Osteoblast (primary cell): ENCODE measurements at places on chromosomes 3 and 15. TPM values are rescaled to one million over a fixed set of nuclear protein-coding genes. Genes with fewer than 3 reads are reported as not detected.

- no peak for DNase-seq
Observed at GRCh38 chr3:42735615-42736014, 33.0 kb upstream of the HHATL start.

CMTM8 gene
- 1.4 and 4.4 TPM in 2 replicates for total RNA-seq

EXD1 gene
- not detected in 2 replicates for total RNA-seq

- no peak for DNase-seq
Observed at GRCh38 chr3:70863049-70863448, 550.6 kb upstream of the MDFIC2 start.

DNA sequence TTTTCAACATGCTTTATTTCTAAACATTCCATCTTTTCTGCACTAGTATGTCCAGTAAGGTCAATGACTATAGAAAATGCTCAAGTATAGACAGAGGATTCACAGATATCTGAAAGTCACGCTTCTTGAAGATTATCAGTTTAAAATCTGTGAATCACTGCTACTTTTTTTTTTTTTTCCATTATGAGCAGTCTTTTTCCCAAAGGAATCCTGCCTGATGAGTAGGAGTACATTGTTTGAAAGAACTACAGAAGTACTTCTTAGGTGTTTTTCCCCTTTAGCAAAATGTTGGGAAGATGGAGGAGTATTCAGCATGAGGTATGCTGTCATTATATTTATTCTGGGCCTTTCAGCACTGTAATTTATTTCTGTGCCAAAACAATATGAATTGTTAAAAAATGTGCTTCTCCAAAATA lies 266.2 kb downstream of the NLGN1 start:
- DNase-seq, result no peak

- no peak for DNase-seq
Observed at GRCh38 chr3:32316319-32316718, 75.3 kb upstream of the CMTM7 start.

MEIS2 gene
- 14.7 and 17.7 TPM in 2 replicates for total RNA-seq

GRCh38 chr3:174072675-174073074 lies 675.1 kb downstream of the NLGN1 start:
- DNase-seq, result no peak

PLA2G4E gene
- not detected in 2 replicates for total RNA-seq

TRIM71 gene
- not detected in 2 replicates for total RNA-seq

ZBED2 gene
- total RNA-seq, result under 0.01 TPM in 1 of 2 replicates, not detected in the other
